ENCODE measurements at places on chromosomes 16 and 17.
A peak's percentile ranks its signal among the peaks of the same experiment; 100 is the strongest.

DNA sequence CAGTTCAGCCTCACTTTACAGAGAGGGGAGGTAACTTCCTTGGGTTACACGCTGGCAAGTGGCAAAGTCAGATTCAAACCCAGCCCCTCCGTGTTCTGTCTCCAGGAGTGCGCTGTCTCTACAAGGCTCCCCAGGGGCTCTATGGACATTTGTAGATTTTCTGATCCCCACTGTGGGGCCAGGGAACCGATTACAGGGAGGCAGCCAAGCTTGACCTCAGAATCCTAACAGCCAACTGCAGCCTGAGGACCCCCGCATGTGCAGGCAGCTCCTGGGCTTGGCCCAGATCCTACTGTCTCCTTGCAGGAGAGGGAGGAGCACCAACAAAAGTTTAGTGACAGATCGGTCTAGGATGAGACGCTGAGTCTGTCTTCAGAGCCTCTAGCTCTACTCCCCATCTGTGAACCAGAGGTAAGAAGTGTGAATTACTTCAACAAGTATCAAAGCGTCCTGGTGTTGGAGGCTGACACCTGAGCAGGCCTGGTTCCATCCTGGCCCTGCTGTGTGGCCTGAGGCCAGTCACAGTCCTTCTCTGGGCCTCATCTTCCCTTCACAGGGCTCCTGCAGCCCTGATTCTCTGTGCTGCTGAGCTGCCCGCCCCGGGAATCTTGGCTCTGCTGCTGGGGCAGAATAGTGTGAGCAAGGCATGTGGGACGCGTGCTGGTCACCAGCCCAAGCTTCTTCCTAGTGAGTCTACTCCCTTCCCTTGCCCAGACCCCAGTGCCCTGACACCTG, 9.2 kb upstream of the NATD1 start:
- no peak for DNase-seq

DNA sequence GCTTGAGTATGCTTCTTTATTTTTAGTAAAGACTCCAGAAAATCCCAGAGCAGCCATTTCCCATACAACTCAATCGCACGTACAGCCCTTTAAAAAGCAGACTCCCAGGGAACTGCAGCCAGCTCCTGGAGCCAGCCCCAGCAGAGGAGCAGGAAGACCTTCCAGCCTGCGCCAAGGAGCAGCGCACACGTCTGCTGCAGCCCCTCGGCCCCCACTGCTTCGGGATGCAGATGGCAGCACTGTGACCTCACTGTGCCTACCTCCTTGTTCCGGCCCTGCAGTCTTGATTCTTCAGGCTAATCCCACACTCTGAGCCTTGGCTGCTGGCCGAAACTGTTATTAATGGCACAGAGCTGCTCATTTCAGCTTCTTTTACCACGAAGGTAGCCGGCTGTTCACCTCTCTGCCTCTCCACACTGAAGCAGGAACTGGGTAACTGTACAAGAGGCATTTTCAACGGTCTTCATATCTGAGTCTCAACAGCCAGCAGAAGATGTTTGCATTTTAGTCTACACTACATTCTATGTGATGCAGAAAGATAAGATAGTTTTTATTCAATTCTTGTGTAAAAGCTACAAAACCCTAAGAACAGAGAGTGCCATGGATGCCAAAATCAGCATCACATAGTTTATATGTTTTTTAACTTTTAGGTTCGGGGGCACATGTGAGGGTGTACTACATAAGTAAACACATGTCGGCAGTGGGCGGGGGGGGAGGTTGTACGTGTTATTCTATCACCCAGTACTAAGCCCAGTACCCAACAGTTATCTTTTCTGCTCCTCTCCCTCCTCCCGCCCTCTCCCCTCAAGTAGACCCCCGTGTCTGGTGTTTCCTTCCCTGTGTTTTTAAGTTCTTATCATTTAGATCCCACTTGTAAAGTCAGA, 130.9 kb downstream of the ANKRD11 start:
- DNase-seq: peak; percentile 53

DNA sequence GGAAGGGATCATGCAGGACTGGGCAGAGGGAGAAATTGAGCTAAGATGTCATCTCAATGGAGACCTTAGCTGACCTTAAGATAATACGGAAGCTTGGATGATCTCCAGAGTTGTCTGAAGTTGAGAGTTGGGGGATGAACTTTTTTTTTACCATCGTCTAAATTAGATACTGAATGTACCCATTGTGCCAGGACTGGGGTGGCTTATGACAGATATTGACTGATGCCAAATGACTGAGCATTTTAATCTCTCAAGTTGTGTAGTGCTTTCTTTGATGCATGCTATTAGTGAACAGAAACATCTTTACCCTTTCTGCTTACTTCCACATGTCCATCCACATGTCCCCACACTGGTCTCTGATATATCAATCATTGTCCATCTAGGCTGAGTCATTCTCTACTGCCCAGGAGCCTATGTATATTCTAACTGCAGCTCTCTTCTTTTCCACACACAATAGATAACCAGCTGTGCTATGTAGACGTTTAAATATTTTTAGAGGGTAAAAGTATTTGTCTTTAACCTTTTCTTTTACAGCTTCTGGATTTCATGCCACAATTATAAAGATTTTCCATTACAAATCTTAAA, 60.2 kb upstream of the ZKSCAN2 start:
- DNase-seq: no peak

DNA sequence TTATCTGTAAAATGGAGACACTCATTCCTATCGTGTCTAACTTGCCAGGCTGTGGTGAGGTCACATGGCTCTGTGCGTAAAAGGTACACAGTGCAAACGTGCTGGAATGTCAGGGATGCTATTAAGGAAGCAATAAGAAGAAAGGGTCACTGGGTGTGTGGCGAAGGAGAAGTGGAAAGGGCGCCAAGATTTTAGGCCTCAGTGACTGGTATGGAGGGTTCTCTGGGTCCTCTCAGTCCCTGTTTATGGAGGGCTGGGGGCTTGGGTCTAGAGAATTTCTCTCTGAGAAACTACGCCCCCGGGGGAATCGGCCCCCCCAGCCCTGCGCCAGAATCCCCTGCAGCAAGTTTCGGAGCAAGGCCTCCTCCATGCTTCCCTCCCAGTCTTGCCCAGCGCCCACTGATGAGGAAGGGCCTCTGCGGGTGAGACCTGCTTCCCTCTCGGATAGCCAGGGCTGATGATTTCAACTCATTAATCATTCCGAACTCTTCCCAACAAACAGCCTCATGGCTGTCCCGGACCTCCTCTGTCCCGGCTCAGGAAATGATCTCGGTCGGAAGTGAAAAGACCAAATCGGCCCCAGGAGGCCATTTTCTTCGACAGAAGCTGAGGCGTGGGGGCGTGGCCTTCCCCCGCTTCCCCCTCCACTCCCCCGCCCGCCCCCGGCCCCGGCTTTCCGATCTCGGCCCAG, 1.2 kb upstream of the HEXIM1 start:
- DNase-seq: peak; percentile 92

GRCh38 chr17:72274614-72275013, 153.8 kb downstream of the SOX9 start:
- DNase-seq: no peak

GRCh38 chr16:75733305-75734211, 7.3 kb upstream of the CPHXL start:
- DNase-seq: peak; percentile 78

- peak; percentile 20 for DNase-seq
Observed at GRCh38 chr17:70804161-70804560, 634.8 kb downstream of the KCNJ2 start.

DNA sequence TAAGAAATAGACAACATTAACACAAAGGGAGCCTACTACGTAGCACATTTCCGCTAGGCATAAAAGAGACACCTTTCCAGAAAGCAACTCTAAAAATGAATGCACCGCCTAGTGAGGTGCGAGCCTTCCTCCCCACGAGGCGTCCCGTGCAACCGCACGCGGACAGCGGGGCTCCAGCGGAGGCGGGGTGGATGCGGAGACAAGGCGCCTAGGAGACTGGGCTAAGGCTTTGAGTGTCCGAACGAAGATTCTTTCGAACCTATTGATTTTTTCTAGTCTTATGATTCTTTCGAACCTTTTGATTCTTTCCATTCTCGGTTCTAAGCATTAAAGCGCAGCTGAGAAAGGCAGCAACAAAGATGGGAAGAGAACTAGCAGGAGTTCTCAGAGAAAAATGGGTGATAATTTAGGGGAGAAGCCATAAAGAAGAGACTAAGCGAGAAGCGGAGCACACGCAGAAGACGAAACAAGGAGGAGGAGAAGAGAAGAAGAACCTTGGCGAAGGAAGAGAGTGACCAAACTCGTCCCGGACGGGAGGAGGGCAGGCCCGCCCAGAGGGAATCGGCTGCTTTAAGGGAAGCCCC, 394 bp upstream of the CPD start:
- DNase-seq: peak; percentile 27

Measured in iris pigment epithelial cell (primary cell).